Caco-2 (cell line): ENCODE measurements at places on chromosomes 16 and 17.

DNA sequence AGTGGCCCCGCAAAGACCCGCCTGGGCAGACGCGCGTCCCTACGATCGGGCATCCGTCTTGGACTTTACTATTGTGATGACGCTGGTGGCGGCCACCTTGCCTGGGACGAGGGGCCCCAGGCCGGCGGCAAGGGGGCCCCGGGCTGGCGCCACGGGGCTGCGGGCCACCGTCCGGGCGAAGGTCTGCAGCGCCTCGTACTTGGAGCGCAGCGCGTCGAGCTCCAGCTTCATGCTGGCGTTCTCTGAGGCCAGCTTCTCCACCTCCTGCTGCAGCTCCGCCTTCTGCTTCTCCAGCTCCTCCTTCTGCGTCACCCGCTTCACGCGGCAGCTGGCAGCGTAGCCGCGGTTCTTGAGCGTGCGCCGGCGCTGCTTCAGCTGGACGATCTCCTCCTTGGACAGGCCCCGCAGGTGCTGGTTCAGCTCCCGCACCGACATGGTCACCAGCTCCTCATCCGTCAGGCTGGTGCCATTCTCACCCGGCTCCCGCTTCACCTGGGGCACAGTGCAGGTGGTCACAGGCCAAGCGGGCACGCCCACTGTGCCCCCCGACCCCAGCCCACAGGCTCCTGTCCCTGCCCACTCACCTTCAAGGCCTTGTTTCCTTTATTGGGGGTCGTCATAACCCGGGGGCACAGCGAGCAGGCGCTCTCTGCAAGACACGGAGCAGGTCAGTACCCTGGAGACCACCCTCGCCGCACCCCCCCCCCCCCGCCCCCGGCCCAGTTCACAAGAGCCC is 4.8 kb upstream of the SIRT7 start:
- H3K4me3 ChIP-seq, result no peak overlapping the region
- H3K27ac ChIP-seq, result peak overlapping the region; percentile 86
- no peaks in the 10 kb centered on the region for H3K27me3 ChIP-seq

- no peak overlapping the region for H3K27ac ChIP-seq
- no peak overlapping the region for H3K4me3 ChIP-seq
- no peaks in the 10 kb centered on the region for H3K36me3 ChIP-seq
- DNase-seq, result no peak
Observed at GRCh38 chr17:50620858-50621257, 13.8 kb upstream of the ABCC3 start.

DNA sequence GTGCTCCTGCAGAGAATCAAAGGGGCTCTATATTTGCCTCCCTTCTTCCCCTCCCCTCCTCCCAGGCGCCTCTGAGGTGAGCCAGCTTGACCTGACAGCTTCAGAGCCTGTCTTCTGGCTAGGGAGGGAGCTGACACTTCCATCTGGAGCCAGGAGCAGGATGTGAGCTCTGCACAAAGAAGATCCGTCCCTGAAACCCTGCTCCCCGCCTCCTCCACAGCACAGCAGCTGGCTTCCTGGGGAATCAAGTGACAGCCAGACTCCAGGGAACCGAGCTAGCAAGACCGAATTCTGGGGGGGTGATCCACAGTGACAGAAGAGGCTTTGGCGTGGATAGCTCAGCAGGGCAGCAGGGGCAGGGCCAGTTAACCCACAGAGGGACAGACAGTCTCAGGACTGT is 37.2 kb downstream of the CCDC182 start:
- no peaks in the 10 kb centered on the region for H3K27me3 ChIP-seq
- H3K36me3 ChIP-seq, result no peaks in the 10 kb centered on the region
- no peak overlapping the region for H3K4me3 ChIP-seq
- no peak for DNase-seq

DNA sequence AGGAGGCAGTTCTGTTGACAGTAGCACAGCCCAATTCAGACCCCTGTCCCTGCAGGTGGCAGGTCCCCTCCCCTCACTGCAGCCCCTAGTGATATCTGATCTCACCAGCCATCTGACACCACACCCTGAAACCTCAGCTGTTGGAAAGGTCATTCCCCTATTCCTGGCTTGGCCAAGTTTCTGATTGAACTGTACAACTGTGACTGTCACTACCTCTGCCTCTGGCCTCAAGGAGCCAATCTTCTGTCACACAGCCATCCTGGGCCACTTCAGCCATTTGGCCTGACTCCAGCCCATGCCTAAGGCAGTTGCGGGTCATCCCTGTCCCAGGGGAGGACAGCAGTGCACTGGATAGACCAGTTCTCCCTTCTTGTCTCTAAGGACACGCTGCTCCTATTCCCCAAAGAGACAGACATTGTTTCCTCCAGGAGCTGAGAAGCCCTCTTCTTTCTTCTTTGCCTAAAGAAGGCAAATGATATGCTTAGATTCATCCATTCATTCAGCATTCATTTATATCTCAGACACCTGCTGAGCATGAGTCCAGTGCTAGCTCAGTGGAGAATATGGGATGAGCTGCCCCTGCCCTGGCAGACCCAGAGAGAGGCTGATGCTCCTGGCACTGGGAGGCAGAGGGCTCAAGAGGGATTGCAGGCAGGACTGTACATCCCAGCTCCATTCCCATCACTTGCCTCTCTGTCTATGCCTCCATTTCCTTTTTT is 4.6 kb upstream of the ALDOA start:
- H3K27me3 ChIP-seq, result no peaks in the 10 kb centered on the region
- H3K4me3 ChIP-seq, result no peak overlapping the region
- H3K27ac ChIP-seq, result no peak overlapping the region

- no peak overlapping the region for H3K4me3 ChIP-seq
- H3K27me3 ChIP-seq, result no peaks in the 10 kb centered on the region; the same call in 1 of the 2 replicates
- no peaks in the 10 kb centered on the region for H3K36me3 ChIP-seq
- DNase-seq, result no peak
Observed at GRCh38 chr16:65075877-65076276, 46.0 kb downstream of the CDH11 start.

- no peak for DNase-seq
- H3K36me3 ChIP-seq, result no peaks in the 10 kb centered on the region; the same call in 1 of the 2 replicates
- no peak overlapping the region for H3K4me3 ChIP-seq
Observed at GRCh38 chr16:70472786-70473433, 18.5 kb downstream of the FCSK start.

GRCh38 chr16:61792194-61792909 is 243.9 kb downstream of the CDH8 start:
- no peak for DNase-seq
- no peaks in the 10 kb centered on the region for H3K27me3 ChIP-seq
- no peaks in the 10 kb centered on the region for H3K36me3 ChIP-seq
- no peak overlapping the region for H3K4me3 ChIP-seq
- peaks cover 22% of the 10 kb centered on the region for H3K4me1 ChIP-seq
- H3K27ac ChIP-seq, result no peak overlapping the region

DNA sequence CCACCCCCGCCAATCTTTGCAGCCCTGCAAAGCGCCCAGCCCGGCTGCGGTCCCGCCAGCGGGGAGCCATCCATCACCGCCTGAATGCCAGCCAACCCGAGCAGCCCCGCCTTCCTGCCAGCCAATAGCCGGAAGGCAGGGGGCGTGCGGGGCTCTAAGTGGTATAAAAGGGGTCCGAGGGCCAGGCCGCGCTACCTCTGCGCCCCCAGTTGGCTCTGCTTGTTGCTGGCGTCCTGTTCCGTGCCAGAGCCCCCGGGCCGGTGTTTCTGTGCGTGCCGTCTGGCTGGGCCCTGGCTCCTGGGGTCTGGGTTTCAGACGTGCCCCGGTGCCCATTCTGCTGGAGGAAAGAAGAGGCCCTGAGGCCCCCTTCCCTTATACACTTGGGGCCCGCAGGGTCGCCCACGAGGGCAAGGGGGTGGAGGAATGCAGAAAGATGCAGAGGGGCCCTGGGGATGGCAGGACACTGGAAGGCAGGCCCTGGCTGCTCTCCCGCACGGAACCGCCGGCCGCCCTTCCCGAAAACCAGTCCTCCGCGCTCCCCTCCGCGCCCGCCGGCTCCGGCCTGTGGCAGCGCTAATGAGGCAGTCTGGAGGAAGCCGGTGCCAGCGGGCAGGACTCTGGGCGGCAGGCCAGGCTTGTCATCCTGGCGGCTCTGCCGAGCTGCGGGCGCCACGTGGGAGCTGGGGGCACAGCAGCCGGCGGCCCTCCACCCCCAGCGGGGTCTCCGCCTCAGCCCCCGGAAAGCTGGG is 14.0 kb downstream of the COPZ2 start:
- H3K4me1 ChIP-seq, result peaks cover 26% of the 10 kb centered on the region
- peak overlapping the region; percentile 36 for H3K4me3 ChIP-seq
- no peaks in the 10 kb centered on the region for H3K36me3 ChIP-seq
- no peak overlapping the region for H3K27ac ChIP-seq
- H3K27me3 ChIP-seq, result peaks cover 5% of the 10 kb centered on the region

DNA sequence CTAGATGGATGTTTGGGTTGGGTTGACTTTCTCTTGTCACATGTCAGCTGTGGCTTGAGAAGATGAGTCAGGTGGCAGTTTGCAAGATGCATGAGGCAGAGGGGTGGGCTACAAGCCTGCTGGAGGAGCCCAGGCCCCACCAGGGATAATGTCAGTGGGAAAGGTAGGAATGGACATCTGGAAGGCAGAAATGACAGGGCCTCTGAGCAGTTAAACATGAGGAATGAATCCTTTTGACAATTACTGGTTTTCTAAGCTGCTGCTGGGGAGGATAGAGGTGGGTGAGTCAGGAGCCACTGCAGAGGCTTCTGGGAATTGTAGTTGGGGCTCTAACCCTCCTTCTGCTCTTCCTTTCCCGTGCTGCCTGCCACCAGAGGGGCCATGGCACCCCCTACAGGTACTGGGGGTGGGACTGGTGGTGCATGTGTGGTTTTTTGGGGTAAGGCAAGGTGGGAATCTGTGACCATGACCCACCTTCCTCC is 15.7 kb downstream of the SLC52A1 start:
- no peak overlapping the region for H3K27ac ChIP-seq
- no peak overlapping the region for H3K4me3 ChIP-seq
- H3K4me1 ChIP-seq, result no peaks in the 10 kb centered on the region
- DNase-seq, result no peak
- no peaks in the 10 kb centered on the region for H3K27me3 ChIP-seq

DNA sequence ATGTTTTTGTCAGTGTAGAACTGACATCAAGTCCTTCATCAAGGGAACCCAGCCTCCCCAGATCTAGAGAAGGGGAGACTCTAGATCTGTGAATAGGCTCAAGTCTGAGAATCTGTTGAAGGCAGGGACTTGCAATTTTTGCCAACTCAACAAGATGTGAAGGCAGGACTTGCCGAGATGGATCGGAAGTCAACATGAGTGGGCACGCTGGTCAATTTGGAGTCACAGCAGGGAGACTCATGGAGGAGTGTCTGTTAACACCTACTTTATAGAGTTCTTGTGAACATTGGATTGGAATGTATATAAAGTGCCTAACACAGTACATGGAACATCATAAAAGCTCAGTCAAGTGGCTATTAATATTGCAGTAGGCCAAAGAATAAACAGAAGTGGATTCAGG is 10.0 kb downstream of the ZNF689 start:
- H3K4me1 ChIP-seq, result no peaks in the 10 kb centered on the region
- H3K36me3 ChIP-seq, result no peaks in the 10 kb centered on the region
- no peak for DNase-seq
- H3K4me3 ChIP-seq, result no peak overlapping the region
- no peaks in the 10 kb centered on the region for H3K27me3 ChIP-seq
- H3K27ac ChIP-seq, result no peak overlapping the region

GRCh38 chr16:86991679-86992078 is 325.5 kb downstream of the C16orf95 start:
- no peak overlapping the region for H3K27ac ChIP-seq
- no peak overlapping the region for H3K4me3 ChIP-seq
- DNase-seq, result no peak
- no peaks in the 10 kb centered on the region; the same call in 1 of the 2 replicates for H3K27me3 ChIP-seq
- H3K4me1 ChIP-seq, result no peaks in the 10 kb centered on the region

DNA sequence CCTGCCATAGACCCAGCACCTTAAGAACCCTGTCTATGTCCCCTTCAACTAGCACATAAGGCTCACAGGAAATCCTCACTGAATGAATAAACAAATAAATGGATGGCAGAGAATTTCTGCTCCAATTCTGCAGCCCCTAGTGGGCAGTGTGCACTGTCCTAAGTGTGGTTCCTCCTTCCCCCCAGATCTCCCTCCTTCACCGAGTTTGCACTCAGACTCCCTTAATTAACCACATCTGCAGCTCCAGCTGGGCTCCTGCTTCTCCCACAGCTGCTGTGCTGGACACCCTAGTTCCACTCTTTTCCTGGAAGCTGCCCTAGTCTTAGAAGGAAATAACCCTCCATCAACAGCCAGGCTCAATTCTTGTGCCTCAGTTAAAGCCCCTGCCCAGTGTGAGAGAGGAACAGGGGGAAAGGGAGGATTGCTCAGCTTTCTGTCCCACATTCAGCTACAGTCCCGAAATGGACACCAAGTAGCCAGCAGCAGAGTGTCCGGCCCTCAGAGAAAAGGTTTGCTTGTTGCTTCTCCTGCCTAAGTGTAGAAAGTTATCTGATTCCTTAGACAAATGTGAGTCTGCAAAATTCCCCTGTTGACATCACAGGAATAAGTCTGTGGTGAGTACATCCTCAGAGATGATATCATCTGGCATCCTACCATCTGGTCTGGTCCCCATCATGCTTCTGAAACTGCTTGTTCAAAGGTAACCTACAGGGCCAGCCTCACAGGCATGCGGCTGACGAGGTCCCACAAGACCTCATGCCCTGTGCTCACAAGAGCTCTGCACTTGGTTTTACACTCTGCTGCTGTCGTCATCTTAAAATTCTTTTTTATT is 12.3 kb downstream of the LRRC3C start:
- H3K27ac ChIP-seq, result no peak overlapping the region
- H3K4me1 ChIP-seq, result no peaks in the 10 kb centered on the region
- H3K27me3 ChIP-seq, result no peaks in the 10 kb centered on the region; the same call in 1 of the 2 replicates
- H3K36me3 ChIP-seq, result no peaks in the 10 kb centered on the region

DNA sequence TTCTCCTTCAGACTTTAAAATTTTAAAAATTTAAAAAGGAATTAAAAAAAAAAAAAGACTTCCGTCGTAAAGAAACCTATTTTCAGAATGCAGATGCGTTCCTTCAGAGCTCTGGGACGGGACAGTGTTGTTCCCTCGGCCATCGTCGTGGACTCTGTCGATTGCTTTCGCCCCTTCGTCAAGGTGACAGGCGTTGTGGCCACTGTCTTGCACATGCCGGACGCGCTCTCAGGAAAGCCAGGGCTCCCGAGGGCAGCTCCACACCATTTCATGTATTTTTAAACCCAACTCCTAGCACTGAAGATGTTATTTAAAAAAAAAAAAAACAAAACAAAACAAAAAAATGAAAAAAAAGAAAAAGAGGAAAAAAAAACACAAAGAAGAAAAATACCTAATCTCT is 22.3 kb downstream of the TMC6 start:
- peaks cover 7% of the 10 kb centered on the region for H3K4me1 ChIP-seq
- H3K36me3 ChIP-seq, result no peaks in the 10 kb centered on the region; the same call in 1 of the 2 replicates
- no peak overlapping the region for H3K4me3 ChIP-seq

- no peaks in the 10 kb centered on the region for H3K36me3 ChIP-seq
- H3K27ac ChIP-seq, result peak overlapping the region; percentile 54
- no peak overlapping the region for H3K4me3 ChIP-seq
- no peak for DNase-seq
- no peaks in the 10 kb centered on the region for H3K27me3 ChIP-seq
Observed at GRCh38 chr17:4533523-4534504, 21.4 kb downstream of the MYBBP1A start.

DNA sequence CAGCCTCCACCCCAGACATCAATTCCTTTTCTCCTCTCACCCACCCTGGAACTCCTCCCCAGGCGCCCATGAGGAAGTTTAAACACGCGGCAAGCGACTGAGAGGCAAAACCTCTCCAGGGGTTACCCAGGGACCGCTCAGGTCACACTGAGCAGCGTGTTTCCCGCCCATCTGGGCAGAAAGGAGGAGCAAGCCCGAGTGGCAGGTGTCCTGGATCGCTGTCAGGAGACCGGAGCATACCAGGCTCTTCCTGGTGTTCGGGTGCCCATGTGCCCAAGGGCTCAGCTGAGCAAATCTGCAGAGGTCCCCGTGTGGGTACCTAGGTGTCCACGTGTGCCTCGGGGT is 491 bp downstream of the SLC25A19 start:
- peaks cover 4% of the 10 kb centered on the region; the same call in 1 of the 2 replicates for H3K36me3 ChIP-seq
- H3K27me3 ChIP-seq, result no peaks in the 10 kb centered on the region
- DNase-seq, result peak; percentile 73
- no peaks in the 10 kb centered on the region; the same call in 1 of the 2 replicates for H3K4me1 ChIP-seq
- peak overlapping the region; percentile 96 for H3K27ac ChIP-seq
